ENCODE measurements at places on chromosomes 6 and 20.

DNA sequence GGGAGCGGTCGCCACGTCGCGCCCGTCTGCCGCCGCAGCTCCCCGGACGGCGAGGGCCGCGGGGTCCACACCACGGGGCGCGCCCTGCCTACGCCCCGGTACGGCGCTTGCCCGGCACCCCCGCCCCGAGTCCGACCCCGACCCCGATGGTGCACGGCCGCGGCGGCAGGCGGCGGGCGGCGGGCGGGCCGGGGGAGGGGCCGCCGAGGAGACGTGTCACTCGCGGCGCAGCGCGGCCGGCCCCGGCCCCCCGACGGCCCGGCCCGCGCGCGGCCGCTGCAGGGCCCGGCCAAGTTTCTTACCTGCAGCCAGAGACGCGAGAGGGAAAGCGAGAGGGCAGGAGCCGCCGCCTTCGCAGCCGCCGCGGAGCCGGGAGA is 328 bp downstream of the RRBP1 start:
- DNase-seq, result no peak

GRCh38 chr6:49966823-49967222 is 2.6 kb downstream of the DEFB113 start:
- no peak for DNase-seq

DNA sequence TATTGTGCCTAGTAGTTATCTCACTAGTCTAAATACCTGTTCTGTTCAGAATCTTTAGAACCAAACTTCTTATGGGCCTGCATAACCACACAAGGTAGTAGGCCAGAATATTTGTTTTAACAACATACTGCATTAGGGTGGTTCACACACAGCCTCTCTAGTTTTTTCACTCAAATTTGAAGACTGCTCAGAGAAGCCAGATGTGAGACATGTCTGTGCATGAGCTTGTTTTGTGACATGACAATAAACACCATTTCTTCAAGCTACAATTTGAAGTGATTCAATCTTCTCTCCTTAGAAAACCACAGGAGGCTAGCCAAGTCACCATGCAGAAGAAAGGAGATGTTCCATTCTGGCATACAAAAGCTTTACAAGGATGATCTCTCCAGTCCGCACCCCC is 135.6 kb downstream of the MMS22L start:
- no peak for DNase-seq

GRCh38 chr6:7108964-7109836 is 1.4 kb downstream of the RREB1 start:
- no peak for DNase-seq

DNA sequence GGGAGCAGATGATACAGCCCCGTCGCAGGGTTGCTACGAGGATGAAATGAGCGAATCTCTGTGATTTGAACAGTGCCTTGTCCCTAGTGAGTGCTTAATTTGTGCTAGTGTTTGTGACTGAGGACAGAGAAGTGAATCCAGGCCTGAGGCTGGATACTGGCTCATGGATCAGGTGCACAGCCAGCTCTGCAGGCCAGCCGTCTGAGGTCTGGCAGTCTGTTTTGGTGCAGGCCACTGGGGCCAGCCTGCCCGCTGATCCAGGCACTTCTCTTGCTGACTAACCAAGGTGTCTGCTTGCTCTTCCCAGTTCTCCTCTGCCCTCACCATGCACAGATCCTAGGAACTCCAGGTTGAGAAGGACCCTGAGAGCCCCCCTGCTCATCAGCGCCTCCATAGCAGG is 181.0 kb downstream of the LRFN2 start:
- DNase-seq, result no peak

DNA sequence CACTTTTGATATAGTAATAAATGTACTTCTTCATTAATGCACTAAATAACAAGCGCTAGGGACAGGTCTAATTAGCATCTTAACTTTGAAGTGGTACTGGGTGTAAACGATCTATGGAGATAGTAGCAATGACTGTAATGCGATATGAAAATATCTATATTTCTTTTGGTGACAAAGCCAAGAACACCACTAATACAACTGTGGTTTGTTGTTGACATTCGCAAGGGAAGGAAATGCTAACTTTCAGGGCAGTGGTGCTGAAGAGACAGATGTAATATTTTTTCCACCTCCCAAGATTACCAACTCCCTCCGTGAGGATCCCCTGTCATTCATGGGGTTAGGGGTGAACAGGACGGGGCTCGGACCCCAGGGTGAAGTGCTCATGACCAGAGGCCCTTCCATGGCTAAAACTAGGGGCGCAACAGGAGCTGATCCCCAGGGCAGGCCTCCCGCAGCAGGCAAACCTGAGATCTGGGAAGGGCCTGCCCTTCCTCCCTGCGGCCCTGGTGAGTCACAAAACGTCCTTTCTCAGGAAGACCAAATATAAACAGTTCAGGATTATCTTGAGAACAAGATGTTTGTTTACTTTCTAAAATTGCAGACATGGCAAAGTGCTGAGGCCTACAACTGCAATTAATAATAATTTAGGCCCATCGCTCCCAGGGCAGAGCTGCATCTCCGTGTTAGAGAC is 65.0 kb upstream of the TOX2 start:
- DNase-seq, result no peak

- DNase-seq, result no peak
Observed at GRCh38 chr6:129110690-129111343, 227.9 kb downstream of the LAMA2 start.

DNA sequence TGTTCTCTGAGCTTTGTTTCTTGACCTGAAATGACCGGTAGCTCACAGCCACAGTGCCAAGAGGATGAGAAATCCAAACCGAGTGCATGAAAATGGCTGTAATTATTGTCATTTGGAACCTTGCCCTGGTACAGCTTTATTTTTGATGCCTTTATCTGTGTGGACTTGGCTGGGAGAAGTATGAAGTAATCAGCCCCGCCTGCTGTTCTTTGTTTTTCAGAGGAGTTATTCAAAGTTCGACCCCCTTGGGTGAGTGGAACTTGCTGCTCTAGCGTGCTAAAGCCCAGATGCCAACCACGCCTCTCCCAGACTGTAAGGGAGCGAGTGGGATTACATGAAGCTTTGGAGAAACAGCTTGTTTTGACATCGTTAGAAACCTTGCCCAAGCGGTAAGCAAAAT is 48.3 kb downstream of the ECT2L start:
- peak; percentile 71 for DNase-seq

GRCh38 chr6:15329197-15329671 is 83.4 kb downstream of the JARID2 start:
- no peak for DNase-seq

- DNase-seq, result no peak
Observed at GRCh38 chr6:1579096-1579495, 30.6 kb upstream of the FOXC1 start.

- no peak for DNase-seq
Observed at GRCh38 chr20:39700528-39700927, 738.4 kb downstream of the DHX35 start.

DNA sequence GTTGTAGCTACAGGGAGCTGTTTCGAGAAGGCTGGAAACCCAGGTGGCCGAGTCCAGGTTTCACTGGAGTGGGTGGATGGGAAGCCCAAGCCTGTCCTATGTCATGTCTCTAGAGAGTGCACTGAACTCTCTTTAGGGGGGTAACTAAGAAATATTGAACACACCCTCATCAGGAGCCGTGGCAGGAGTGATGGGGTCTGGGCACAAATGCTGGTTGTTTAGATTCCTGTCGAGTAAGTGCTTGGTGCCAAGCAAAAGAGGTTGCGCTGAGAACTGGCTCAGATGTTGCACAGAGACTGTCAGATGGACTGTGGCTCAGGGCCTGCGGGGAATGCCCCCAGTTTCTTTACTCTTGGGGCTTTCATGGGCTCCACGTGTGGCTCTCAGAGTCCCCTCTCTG is 7.3 kb upstream of the FAM209A start:
- no peak for DNase-seq

DNA sequence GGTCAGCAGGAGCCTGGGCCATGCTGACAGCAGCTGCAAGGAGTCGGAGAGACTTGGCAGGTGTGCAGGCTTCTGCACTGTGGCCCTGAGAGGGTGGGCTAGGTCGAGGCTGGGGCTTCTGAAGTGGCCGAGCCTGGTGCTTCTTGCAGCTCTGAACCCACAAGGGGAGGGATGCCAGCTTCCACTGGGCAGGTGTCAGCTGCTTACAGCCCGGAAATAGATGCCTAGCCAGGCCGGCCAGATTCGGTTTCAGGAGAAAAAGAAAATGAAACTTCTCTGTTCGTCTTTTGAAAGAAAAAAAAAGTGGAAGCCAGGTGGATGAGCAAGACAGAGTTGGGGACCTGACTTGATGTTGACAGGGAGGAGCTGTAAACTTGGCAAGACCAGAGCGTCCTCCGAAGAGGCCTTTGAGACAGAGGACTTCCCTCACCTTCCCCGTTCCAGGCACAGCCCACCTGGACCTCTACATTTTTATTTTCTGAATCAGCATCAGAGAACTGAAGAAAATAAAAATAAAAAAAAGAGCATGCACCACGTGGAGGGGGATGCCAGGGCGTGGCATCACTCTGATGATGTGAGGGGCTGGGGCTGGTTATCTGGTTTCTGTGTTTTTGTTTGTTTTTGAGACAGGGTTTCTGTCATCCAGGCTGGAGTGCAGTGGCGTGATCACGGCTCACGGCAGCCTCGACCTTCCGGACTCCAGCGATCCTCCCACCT is at the start of gene ZBP1:
ZBP1 (minus strand) TSS at position 153 of the 717 bp plus-strand sequence; CDS start at position 22, 131 bp downstream.
- DNase-seq, result no peak

GRCh38 chr20:4837760-4838159 is 116.1 kb downstream of the PRND start:
- no peak for DNase-seq

GRCh38 chr6:31639449-31639861 is 13.0 kb downstream of the BAG6 start:
- no peak for DNase-seq

DNA sequence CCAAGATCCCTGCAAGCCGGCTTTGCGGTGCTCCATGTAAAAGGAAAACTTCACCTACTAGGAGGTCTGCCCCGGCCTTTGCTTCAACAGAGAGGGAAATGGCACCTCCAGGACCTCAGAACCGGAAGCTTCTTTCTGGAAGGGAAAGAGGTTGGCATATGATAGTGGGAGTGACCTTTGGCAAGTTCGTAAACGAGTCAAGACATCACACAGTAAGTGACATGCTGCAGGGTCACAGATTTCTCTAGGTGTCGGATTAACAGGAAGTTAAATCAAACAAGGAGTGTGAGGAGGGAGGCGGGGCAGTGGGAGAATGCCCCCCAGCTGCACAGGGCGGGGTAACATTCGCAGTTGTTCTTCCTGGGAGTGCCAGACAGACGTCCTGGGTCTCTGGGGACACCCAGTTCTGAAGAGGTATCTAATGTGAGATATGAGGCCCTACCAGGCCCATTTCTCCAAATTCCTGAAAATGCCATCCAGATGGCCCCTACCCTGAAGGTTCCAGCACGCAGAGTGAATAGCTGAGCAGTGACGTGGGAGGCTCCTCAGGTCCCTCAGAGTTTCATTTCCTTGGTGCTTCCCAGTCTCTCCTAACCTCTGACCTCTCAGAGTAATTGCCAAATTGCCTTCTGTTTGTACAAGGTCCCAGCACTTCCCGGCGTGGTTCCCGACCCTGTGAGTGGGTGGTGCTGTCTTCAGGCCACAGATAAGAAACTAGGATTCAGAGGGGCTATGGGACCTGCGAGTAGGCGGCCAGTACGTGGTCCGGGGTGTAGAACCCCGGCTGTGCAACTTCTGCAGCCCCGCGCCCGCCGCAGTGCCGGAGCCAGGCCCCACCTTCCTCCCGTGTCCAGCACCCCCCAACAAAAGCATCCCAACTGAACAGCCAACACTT is 1.9 kb downstream of the RRBP1 start:
- no peak for DNase-seq

DNA sequence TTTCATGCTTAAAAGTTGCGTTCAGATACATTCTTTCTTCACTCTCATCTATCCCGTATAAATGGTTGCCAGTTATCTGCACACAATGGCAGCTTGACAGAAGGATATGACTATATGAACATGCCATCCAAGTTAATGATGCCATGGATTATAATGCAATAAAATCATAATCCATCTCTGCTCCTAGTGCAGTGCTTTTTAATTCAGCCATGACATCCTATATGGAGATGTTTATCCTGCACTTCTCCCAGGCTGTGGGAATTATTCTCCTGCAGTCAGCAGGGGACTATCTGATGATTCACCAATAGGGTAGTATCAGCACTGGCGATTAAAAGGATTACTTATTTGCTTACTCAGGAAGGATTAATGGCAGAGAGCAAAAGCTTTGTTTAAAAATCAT is 273.8 kb downstream of the SAMD5 start:
- no peak for DNase-seq

GRCh38 chr6:5657684-5658430 is 348.9 kb downstream of the NRN1 start:
- no peak for DNase-seq

GRCh38 chr6:46626228-46626909 is 26.2 kb downstream of the CYP39A1 start:
- DNase-seq, result no peak

DNA sequence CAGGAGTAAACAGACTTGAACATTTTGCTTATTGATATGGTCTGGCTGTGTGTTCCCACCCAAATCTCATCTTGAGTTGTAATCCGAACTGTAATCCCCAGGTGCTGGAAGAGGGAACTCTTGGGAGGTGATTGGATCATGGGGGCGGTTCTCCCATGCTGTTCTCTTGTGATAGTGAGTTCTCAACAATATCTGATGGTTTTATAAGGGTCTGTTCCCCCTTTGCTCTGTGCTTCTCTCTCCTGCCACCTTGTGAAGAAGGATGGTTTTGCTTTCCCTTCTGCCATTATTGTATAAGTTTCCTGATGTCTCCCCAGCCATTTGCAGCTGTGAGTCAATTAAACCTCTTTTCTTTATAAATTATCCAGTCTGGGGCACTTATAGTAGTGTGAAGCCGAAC is 40.0 kb downstream of the MYLIP start:
- DNase-seq, result no peak

GRCh38 chr20:59010995-59011873 is 4.2 kb upstream of the CTSZ start:
- DNase-seq, result no peak

- peak; percentile 1 for DNase-seq
Observed at GRCh38 chr6:76275746-76276145, 203.3 kb upstream of the IMPG1 start.

GRCh38 chr20:61806314-61806713 is 259.4 kb downstream of the TAF4 start:
- no peak for DNase-seq

- no peak for DNase-seq
Observed at GRCh38 chr6:79011940-79012339, 66.1 kb downstream of the PHIP start.

DNA sequence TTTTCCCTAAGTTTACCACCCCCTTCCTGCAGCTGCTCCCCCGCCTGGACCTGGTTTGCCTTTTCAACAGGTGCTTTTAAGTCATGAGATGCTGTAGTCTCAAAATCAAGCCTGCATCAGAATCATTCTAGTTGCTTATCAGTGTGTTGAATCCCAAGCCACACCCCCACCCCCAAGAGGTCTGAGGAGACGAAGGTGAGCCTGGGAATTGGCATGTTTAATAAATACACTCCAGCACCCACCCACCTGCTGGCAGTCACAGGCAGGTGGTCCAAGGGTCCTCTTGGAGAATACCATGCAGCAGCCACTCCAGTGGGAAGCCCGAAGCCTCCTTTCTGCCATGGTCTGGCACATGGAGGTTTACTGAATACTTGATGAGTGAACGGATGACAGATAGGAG is 1.1 kb upstream of the ADIG start:
- no peak for DNase-seq

- no peak for DNase-seq
Observed at GRCh38 chr6:100230953-100231316, 233.8 kb downstream of the SIM1 start.

- DNase-seq, result no peak
Observed at GRCh38 chr20:62792182-62792939, 3.9 kb upstream of the MRGBP start.

Data from NCI-H2081 treated with DMSO at 0.1 percent for 48 hours (cell line).